ENCODE measurements at places on chromosomes 11 and 22.

GRCh38 chr11:59710136-59710847 lies 3.4 kb downstream of the OR10V1 start:
- no peak for DNase-seq

DNA sequence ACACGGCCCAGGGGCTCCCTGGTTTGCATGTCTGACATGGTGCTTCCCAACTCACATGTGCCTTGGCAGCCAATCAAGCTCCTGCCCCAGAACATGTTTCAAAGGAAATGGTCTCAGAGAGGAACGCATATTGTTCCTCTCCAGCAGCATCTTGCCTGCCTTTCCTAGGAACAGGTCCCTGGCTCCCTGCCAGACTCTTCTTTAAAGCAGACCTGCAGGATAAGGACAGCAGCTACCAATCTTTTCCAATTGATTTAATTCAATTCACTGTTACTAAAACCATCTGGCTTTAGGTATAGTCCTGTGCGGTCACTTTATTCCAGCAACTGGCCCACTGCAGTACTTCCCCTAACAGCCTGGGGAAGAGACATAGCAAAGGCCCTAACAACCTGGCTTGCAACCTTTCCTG lies 79.9 kb downstream of the AMBRA1 start:
- DNase-seq: no peak

DNA sequence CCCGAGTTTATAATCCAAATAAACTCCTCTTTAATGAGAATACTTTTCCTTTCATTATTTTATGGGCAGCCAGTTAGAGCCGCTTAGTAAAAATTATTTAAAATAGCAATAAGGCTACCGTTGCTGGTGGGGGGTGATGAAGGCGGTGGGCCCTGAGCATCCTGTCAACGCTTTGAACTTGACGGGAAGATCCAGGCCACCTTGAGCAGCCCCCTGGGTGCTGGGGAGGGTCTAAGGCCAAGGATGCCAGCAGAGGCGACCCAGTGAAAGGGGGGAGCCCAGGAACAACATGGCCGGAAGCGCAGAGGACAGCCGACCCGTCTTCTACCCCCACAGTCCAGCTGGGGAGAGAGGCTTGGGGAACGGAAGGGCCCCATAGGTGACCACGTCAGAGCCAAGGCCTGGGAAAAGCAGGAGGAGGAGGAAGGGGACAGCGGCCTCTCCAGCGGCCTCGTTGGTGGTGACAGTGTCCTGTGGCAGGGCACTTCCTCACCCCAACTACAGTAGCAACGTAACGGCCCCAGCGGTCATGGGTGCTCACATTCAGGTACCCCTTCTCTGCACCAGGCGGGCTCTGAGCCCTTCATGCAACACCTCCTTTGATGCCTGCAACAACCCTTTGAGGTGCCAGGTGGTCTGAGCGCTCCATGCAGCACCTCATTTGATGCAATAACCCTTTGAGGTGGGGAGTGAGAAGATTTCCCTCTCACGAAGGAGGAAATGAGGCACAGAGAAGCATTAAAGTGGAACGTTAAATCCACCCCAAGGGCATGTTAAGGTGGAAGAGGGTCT lies 695.3 kb downstream of the TBC1D22A start:
- no peak for DNase-seq

GRCh38 chr11:126601550-126602215 lies 246.2 kb downstream of the ST3GAL4 start:
- no peak for DNase-seq

DNA sequence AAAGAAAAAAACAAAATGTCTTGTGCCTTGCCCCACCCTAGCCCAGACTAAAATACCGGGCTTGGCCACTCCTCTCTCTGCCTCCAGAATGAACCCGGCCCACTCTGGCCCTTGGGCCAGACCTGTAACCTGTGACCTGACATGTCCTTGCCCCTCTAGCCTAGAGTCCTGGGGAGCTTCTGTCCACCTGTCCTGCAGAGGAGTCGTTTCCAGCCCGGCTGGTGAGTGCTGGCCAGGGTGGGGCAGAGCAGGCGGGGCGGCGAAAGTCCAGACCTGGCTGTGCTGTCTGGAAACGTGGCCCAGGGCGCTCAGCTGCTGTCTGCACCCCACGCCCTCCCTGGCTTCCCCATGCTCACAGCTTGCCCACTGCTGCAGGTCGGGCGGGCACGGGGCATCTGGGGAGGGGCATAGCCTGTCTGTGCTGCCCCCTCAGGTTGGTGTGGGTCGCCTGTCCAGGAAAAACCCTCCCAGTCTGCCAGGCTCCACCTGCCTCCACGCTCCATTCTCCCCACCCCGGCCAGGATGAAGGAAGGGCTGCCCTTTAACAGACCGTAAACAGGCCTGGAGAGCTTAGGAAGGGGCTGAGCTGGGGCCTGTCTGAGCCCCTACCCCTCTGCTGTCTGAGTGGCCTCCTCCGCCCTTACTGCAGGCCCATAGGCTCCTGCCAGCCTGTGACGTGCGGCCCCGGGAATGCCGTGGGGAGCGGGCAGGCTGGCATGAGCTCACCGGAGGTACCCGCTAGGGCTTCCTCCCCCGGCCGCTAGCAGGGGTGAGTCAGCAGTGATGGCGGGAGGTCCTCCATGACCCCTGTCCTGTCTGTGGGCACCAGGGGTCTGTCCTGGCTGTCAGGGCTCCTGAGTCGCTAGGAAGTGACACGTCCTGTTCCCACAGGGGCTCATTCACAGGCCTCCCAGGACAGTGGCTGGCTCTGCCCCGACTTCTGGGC lies 1.9 kb downstream of the CD151 start:
- no peak for DNase-seq

- DNase-seq: no peak
Measured at GRCh38 chr11:8717544-8717875, 34.9 kb downstream of the RPL27A start.

DNA sequence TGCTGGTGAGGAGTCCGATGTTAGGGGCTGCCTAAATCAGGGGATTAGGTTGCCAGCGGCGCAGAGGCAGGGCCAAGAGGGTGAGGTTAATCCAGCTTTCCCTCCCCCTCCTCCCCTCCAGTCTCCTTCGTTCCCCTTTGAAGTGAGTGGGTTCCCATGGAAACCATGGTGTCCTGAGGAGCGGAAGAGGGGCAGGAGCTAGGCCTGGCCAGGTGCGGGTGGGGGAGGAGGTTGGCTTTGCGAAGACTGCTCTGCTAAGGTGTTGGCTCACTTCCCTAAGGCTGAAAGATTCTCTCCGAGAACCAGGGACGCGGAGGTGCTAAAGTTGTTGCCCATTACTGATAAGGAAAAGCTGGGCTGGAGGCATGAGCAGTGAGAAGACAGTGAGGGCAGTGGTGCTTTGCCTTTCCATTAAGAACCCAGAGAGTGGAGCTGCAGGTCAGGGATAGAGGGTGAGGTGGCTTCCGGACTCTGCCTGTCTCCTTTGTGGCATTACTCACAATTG lies 124.6 kb downstream of the FEZ1 start:
- no peak for DNase-seq

- no peak for DNase-seq
Measured at GRCh38 chr11:526192-526591, 9.2 kb downstream of the HRAS start.

GRCh38 chr11:46504817-46505613 lies 88.8 kb downstream of the AMBRA1 start:
- no peak for DNase-seq

- DNase-seq: no peak
Measured at GRCh38 chr22:39090426-39091064, 6.5 kb upstream of the APOBEC3H start.

DNA sequence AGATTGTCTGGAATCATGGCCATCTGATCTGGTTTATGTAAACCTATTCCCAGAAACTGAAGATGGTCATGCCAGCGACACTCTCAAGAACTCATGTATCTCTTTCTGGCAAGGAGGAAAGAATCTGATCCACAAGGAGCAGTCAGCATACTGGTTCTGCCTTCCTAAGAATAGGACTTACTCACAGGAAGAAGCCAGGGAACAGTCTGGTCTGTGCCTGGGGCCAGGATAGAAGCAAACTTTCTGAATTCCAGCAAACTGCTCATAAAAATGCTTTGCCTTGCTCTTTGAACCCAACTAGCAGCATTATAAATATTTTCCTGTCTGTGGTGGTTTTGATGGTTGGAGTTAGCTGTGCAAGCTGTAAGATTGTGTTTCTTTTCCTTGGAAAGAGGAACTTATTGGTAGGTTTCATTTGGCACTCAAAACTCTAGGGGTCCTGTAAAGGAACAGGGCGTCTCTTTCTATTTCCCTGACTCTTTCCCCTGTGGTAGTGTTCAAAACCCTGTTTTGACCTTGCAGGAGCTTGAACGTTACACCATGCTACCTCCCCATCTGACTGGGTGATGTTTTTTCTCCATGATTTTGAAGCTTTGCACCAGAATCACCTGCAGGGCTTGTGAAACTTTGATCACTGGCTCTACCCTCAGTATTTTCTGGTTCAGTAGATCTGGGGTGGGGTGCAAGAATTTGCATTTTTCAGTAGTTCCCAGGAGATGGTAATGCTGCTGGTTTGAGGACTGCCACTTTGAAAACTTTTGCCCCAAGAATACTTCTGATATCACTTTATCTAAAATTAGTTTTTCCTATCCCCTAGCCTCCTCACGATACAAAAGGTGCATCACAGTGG lies 627.8 kb upstream of the ANO5 start:
- no peak for DNase-seq

DNA sequence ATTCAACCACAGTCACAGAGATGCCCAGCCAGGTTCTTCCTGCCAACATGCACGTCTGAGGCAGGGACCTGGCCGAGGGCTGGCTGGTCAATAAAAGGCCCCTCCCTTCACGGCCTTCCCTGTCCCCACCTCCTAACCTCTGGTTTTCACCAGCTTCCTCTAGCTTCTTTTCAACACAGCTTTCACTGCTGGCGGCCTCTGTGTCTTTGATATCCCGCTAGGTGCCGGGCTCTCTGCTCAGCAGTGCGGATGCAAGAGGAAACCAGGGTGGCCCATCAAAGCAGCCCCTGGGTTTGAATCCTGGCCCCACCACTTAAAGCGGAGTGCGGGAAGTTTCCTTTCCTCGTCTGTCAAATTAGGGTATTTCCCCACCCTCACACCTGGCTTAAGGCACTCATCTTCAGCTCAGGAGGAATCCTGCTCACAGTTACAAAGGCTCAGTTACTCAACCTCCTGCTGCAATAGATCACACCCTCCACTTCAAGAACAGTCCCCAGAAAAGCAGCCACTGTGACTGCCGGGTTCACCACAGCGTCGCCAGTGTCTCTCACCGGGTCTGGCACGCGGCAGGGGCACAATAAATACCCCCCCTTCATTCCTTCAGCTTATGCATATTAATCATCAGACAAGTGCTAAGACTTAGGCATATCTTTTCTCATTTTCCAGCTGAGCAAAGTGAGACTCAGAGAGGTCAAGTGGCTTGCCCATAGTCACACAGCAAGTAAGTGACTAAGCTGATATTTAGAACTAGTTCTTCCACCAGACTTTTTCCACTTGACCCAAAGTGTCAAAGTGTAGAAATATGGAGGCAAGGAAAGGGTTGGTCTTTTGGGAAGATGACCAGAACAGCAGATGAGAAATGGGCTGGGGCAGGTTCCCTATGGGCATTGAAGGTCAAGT lies 45.7 kb downstream of the TXN2 start:
- no peak for DNase-seq

GRCh38 chr22:19802894-19803735 lies 42.5 kb downstream of the TBX1 start:
- DNase-seq: no peak

DNA sequence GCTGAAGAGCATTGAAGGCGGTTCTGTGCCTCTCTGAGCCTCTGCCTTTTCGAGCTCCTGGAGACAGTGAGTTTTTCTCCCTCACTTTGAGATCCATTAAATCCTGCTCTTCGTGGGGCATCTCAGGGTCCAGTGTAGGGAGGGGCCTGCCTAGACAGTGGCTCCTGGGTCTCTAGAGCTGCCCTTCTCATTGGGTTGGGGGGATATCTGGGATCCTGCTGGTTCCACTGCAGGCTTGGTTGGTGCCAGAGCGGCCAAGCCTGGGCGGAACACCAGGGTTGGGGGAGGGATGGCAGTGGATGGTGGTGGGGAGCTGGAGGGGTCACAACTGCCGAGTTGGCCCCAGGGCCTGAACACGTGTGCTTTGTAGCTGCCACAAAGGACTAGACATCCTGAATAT lies 52.2 kb upstream of the CARS1 start:
- DNase-seq: no peak

DNA sequence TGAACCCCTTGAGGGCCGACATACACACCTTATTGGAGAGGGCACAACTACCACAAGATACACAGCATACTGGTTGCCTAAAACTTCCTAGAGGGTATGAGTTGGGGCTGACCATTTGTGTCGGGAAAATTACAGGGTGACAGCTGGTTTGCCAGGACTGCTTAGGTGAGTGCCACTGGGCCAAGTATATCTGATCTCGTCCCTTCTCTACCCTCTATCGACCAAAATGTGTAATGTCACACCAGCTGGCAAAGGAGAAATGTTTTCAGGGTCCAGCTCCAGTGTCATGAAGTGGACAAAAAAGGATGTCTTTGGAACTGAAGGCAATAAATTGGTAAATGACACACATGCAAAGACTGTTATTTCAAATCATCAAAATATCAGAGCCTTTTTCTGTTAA lies 126.1 kb downstream of the PGR start:
- no peak for DNase-seq

DNA sequence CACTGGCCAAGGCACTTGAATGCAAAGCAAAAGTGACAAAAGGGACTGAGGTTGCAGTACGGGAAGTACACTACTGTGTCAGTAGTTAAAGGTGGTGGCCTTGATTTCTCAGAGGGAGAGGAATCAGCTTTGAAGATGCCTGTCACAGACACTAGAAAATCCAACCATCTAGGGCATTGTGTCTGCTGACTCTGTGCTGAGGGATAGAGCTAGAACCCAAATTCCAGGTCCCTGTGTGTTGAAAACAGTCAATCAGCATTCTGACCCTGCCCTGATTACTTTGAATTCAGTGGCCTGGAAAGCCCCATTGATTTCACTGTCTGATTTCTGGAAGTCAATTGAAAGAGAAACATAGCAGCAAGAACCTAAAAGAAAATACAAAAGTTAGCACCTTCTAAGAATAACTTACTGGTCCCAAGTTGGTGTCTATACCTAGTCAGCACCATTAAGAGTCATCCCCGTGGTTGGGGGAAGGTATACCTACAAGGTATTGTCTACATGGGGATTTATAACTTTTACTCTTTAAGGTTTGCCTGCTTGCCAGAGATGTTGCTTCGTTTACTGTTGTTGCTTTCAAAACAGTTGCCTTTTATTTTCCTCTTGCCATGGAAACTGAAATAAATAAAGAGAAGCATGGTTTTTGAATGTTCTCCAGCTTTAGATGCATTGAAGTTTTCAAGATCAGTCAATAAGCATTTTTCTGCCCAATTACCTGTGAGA lies 97.3 kb downstream of the PDHX start:
- no peak for DNase-seq

DNA sequence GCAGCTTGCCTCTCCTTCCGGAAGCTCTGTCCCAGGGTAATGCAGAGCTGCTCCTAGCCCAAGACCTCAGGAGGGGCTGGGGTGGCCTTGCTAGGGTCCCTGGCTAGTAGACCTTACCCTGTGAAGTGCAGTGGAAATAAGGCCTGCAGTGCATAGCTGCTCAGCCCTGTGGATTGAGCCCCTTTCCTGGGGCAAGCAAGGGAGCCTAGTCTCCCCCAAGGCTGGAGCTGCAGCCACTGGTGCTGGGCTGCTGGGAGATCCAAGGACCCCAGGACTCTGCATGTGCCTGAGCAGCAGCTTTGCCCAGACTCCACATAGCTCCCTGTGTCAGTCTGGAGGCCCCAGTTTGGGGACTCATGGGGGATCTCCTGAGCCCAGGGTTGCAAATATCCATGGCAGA lies 57.9 kb downstream of the FANCF start:
- no peak for DNase-seq

GRCh38 chr11:107876141-107876540 lies 17.6 kb upstream of the SLC35F2 start:
- DNase-seq: no peak

- no peak for DNase-seq
Measured at GRCh38 chr11:134196756-134197155, 27.0 kb downstream of the NCAPD3 start.

Data from smooth muscle cell of the brain vasculature (primary cell).